Neural progenitor cell (in vitro differentiated cells): ENCODE measurements at places on chromosomes 12 and 14. TPM values are rescaled to one million over a fixed set of nuclear protein-coding genes. Genes with fewer than 3 reads are reported as not detected.

The LRIG3 gene
- 56.2 and 67.5 TPM in 2 replicates for total RNA-seq

The HAL gene
- 0.06 and 0.12 TPM in 2 replicates for total RNA-seq

The DACT1 gene
- 3.3 and 3.4 TPM in 2 replicates for total RNA-seq

The KCNJ8 gene
- total RNA-seq, result 0.06 TPM in 1 of 2 replicates, not detected in the other

The CEBPE gene
- total RNA-seq, result not detected in 2 replicates

The SYCP3 gene
- 0.03 and 0.04 TPM in 2 replicates for total RNA-seq

The AHSA1 gene
- 102 and 185 TPM in 2 replicates for total RNA-seq

The PIP4P1 gene
- total RNA-seq, result 24.1 and 35.3 TPM in 2 replicates

The OR4E2 gene
- total RNA-seq, result not detected in 2 replicates

The TMPRSS12 gene
- total RNA-seq, result not detected in 2 replicates

The TRPV4 gene
- 0.56 and 2.8 TPM in 2 replicates for total RNA-seq

The MGP gene
- not detected in 2 replicates for total RNA-seq

- H3K4me1 ChIP-seq, result peaks cover 6% of the 10 kb centered on the region
- H3K36me3 ChIP-seq, result peaks cover 25% of the 10 kb centered on the region
- H3K27me3 ChIP-seq, result no peaks in the 10 kb centered on the region
- no peak overlapping the region for H3K27ac ChIP-seq
- no peak for DNase-seq
Observed at GRCh38 chr14:21496453-21496852, 14.7 kb downstream of the METTL3 start.

DNA sequence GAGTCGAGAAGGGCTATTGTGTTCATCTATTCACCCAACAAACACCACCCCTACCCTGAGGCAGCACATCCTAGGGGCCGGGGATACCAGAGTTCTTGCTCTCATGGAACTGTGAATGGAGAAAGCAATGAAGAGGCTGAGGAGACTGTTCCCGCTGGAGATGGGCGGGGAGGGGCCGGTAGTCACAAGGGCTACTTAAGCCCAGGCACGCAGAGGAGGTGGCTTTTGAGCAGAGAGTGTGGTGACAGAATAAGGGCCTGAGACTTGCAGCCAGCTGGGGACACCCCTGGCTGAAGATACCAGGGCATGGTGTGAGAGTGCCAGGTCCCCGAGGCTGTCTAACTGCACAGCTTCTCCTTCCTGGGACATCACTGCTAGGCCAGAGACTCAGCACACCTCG lies 114.1 kb upstream of the EVL start:
- peaks cover 3% of the 10 kb centered on the region for H3K4me1 ChIP-seq
- no peak for DNase-seq
- H3K27ac ChIP-seq, result no peak overlapping the region
- no peak overlapping the region for H3K4me3 ChIP-seq
- no peaks in the 10 kb centered on the region for H3K27me3 ChIP-seq

DNA sequence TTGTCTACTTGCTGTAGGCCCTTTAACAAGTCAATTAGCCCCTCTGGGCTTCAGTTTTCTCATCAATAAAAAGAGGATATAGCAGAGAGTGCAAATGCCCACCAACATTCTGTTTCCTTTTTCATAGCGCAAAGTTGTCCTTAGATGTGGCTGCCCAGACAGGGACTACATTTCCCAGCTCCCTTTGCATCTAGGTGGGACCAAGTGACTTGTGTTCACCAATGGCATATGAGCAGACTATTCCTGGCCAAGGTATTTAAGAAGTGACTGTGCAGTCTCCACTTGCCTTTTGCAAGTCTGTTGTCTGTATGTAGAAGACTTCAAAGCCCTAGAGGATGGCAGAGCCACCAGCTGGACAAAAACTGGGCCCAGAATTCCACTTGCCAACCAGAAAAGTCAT lies 59.7 kb downstream of the DAO start:
- no peaks in the 10 kb centered on the region for H3K36me3 ChIP-seq
- no peak overlapping the region for H3K27ac ChIP-seq
- H3K4me1 ChIP-seq, result no peaks in the 10 kb centered on the region
- no peaks in the 10 kb centered on the region for H3K27me3 ChIP-seq

GRCh38 chr12:126837697-126838096 lies 1429.3 kb upstream of the TMEM132C start:
- H3K36me3 ChIP-seq, result no peaks in the 10 kb centered on the region
- H3K27ac ChIP-seq, result no peak overlapping the region
- no peak overlapping the region for H3K4me3 ChIP-seq

DNA sequence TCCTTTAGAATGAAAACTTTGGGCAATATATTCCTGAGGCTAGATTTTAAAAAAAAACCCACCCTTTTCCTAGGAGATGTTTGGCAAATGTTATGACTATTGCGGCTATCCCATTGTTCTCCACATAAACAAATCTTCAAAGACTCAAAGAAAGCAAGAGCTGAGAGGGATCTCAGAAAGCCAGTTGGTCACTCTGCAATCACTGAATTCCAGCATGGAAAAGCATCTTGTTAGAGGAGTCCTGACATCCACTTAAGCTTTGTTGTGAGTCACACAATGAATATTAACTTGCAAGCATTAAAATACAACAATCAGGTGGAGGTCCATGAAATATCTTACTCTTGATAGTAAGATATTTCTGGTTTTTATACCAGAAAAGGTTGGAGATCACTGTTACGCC lies 11.0 kb upstream of the PTPRB start:
- H3K4me3 ChIP-seq, result no peak overlapping the region
- peaks cover 9% of the 10 kb centered on the region for H3K4me1 ChIP-seq
- no peaks in the 10 kb centered on the region for H3K36me3 ChIP-seq

GRCh38 chr12:24562771-24563431 lies 386.0 kb downstream of the BCAT1 start:
- peaks cover 35% of the 10 kb centered on the region for H3K27me3 ChIP-seq
- no peaks in the 10 kb centered on the region for H3K36me3 ChIP-seq
- peaks cover 5% of the 10 kb centered on the region for H3K4me1 ChIP-seq

- no peak overlapping the region for H3K4me3 ChIP-seq
- H3K27ac ChIP-seq, result no peak overlapping the region
- peaks cover 32% of the 10 kb centered on the region for H3K4me1 ChIP-seq
- H3K36me3 ChIP-seq, result no peaks in the 10 kb centered on the region
- no peak for DNase-seq
Observed at GRCh38 chr12:119341988-119342387, 7.5 kb downstream of the CCDC60 start.

DNA sequence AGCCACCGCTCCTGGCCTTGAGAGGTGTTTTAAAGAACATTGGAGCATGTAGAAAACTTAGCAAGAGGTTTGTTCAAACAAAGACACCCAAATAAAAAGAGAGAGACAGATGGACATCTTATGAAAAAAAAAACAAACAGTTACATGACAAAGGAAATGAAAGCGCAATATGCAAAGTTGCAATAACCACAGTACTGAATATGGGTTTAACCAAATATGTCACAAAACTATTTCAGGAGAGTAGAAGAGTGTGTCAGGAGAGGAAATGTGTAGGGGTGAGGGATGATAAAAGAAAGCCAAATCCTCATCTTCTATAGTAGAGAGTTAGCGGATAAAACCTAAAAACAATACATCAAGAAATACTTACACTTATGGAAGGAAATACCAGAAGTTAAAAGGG lies 98.4 kb downstream of the GTF2A1 start:
- no peaks in the 10 kb centered on the region for H3K4me1 ChIP-seq
- no peaks in the 10 kb centered on the region for H3K36me3 ChIP-seq
- no peak overlapping the region for H3K27ac ChIP-seq
- H3K4me3 ChIP-seq, result no peak overlapping the region
- H3K27me3 ChIP-seq, result no peaks in the 10 kb centered on the region
- no peak for DNase-seq

DNA sequence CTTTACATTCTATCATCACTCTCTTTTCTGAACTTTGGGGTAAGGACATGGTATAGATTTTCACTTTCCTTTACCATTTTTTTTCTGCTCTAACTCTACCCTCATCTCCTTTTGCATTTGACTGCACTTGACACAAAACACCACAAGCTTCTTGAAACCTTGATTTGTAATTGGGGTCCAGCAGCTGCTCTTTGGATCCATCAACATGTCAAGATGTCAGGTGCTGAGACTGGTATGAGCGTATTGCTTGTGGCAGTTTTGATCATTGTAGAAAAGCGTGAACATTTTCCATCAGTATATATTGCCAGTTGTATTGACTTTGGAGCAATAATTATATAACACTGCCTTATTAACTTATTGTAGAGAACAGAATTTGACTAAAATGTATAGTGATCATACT lies 838.6 kb downstream of the TRHDE start:
- DNase-seq, result no peak
- H3K4me1 ChIP-seq, result no peaks in the 10 kb centered on the region
- no peak overlapping the region for H3K27ac ChIP-seq
- no peaks in the 10 kb centered on the region for H3K36me3 ChIP-seq

GRCh38 chr14:75063013-75063412 lies 811 bp downstream of the ACYP1 start:
- peaks cover 10% of the 10 kb centered on the region for H3K27me3 ChIP-seq
- H3K4me3 ChIP-seq, result peak overlapping the region; percentile 86
- H3K27ac ChIP-seq, result no peak overlapping the region
- H3K4me1 ChIP-seq, result peaks cover 8% of the 10 kb centered on the region
- DNase-seq, result no peak

DNA sequence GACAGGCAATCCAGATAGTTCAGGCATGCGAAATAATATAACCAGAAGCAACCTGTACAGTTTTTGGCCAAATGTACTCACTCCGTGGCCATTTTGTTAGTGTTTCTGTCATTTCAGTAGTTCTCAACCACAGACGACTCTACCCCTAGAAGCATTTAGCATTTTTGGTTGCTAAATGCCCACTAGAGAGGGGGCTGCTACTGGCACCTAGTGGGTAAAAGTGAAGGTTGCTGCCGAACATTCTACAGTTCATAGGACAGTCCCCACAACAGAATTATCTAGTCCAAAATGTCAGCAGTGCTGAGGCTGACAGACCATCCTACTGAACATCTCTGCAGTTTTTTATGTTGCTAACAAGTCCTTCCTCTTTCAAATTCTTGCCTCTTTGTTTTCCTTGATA lies 107.4 kb downstream of the TSHR start:
- H3K27me3 ChIP-seq, result no peaks in the 10 kb centered on the region
- H3K36me3 ChIP-seq, result no peaks in the 10 kb centered on the region
- H3K4me3 ChIP-seq, result no peak overlapping the region
- DNase-seq, result peak; percentile 55
- H3K4me1 ChIP-seq, result no peaks in the 10 kb centered on the region
